ENCODE measurements at places on chromosomes 4 and X.

GRCh38 chrX:10112510-10112909, 44.3 kb upstream of the CLCN4 start:
- DNase-seq = no peak

- DNase-seq = no peak
These were observed 171.8 kb upstream of the ANKRD50 start for GRCh38 chr4:124884316-124884715.

- peak; percentile 3 for DNase-seq
These were observed 124.1 kb upstream of the TBL1X start for GRCh38 chrX:9340598-9341290.

DNA sequence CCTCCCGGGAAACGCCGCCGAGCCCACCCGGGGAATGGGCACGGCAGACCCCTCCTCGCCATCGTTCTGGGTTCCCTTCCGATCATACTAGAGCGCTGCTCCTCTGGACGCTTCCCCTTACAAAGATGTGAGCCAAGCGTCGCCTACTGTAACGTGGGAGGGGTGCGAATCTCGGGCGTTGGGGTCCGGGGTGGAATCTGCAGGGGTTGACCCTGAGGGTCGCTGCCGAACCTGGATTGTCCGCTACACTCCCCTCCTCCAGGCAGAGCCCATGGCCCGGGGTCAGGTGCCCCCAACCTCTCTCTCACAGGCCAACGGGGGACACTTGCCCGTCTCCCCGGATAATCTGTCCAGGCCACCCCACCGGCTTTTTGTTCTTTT, 13.8 kb downstream of the BCOR start:
- no peak for DNase-seq

DNA sequence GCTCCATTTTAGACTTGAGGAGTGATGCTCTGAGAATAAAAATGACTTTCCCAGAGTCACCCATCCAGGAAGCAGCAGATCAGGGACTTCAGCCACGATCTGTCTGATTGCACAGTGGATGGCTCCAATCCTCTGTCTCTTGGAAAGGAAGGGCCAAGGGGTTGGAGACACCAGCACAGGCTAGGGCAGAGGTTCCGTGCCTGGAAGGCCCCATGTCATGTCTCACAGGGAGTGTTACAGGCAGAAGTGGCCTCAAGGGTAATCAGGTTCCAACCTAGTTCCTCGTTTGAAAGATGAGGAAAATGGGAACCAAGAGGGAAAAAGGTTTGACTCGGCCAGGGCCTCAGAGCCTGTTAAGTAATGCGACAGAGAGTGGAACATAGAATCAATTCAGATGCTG, 160.0 kb downstream of the EFNB1 start:
- no peak for DNase-seq

DNA sequence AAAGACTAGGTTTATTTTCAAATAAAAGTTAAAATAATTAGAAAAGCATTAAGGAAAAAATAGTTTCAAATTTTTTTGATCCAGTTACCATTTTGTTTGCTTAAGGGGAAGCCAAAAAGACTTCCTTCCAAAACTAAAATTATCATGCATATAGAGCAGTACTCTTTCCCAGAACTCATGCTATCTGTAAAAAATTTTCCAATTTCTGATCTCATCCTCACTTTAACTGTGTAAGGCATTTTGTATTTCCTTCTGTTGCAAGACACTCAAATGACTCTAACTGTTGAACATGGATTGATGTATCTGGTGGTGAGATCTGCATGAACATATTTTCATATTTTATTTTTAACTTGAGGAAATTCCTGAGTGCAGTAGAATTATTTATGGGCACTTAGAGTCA, 150.1 kb downstream of the ADAM29 start:
- DNase-seq = no peak

DNA sequence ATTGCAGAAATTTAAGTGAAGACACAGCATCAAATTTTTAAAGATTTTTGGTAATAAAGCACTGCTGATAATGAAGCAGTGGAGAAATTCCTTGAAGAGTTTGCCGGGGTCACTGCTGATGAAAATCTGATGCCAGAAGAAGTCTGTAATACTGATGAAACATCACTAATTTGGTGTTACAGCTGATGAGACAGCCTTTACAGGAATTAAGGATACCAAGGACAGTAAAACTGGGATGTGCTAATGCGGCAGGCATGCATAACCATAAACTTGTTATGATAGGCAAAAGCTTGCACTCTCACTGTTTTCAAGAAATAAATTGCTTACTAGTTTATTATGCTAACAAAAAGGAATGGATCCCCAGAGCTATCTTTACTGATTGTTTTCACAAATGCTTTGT, 52.9 kb upstream of the VEGFC start:
- no peak for DNase-seq

GRCh38 chrX:15785176-15785750, 5.0 kb upstream of the ZRSR2 start:
- DNase-seq = peak; percentile 72

DNA sequence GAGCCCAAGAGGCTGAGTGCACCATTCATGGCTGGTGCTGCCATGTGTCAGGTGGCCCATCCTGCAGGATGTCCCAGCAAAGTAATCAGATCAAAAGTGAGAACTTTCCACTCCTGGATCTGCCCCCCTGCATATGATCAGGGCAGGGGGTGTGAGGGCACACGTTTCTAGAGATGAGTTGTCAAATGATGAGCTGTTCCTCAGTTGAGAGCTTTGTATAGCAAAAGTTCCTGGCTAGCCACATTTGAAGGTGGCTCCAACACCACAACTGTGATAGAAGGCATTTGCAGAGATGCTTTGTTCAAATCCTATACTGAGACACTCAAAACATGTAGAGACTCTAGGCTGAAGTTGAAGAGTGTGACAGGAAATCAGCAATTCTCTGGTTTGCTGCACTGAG, 501.8 kb downstream of the BCOR start:
- DNase-seq = no peak

- no peak for DNase-seq
These were observed 109.6 kb upstream of the DIAPH2 start for GRCh38 chrX:96575011-96575410.
